Amygdala (tissue), 56 donors: ENCODE measurements at places on chromosomes 6 and 20.

GRCh38 chr6:1641343-1641885 lies 31.7 kb downstream of the FOXC1 start:
- DNase-seq = no peak

DNA sequence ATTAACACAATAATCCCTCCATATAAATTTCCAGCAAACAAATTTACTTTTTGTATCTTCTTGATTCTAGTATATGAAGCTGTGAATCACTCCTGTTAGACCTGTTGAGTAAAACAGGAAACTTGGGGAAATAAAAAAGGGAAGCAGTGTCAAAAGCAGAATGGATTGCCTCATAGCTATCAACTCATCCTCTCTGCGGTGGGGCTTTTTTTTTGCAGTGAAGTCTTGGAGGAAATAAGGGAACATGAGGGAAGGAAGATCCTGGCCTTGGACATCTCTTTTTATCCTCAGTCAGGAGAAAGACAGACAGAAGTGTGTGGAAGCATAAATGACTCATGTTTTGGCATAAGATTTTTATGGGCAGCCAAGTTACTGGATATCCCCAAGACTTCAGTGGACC lies 332.5 kb downstream of the TFAP2A start:
- no peak for DNase-seq

DNA sequence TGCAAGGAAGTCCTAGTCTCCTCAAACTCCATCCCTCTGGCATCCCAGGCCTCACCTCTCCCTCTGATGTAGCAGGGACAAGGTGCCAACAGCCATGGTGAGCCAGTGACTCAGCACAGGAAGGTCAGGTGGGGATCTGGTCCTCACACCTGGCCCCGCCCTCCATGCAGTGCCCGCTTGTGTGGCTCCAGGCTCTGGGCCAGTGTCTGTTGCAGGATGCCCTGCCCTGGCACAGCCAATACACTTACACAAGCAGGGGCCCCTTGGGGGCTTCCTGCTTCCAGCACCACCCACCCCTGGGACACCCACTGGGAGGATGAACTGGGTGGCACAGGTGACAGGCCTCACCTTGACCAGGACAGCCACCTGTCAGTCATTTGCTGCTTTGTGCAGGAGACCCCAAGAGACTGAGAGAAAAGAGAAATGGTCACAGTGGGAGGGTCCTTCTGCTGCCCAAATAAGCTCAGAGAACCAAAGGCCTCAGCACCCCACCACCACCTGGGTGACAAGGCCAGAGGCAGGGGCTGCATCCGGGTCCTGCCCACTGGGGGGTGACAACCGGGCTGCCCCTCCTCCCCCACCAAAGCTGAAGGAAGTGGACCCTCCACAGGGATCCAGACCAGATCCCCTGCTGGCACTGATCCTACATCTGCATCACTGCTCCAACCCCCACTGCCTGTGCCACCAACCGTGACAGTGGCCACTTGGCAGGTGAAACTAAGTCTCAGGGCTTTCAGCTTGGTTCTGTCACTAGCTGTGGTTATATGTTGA lies 658.8 kb upstream of the DEFB115 start:
- DNase-seq = no peak

GRCh38 chr6:110933912-110934311 lies 24.6 kb upstream of the GTF3C6 start:
- no peak for DNase-seq

GRCh38 chr6:159650314-159650713 lies 42.7 kb downstream of the SOD2 start:
- DNase-seq = no peak
